ENCODE measurements at places on chromosomes 3 and 15. TPM values are rescaled to one million over a fixed set of nuclear protein-coding genes. Genes with fewer than 3 reads are reported as not detected.

The SRGAP3 gene
- 1.4 TPM for total RNA-seq

The TM6SF1 gene
- not detected for total RNA-seq

The IQCF5 gene
- total RNA-seq, result not detected

The CELF6 gene
- total RNA-seq, result 0.23 TPM

The PARP9 gene
- 5.5 TPM for total RNA-seq

The ACTC1 gene
- total RNA-seq, result 0.22 TPM

The MYO9A gene
- total RNA-seq, result 8.8 TPM

The IMPG2 gene
- total RNA-seq, result not detected

The DUOX2 gene
- 0.05 TPM for total RNA-seq

The SNX4 gene
- 20.8 TPM for total RNA-seq

The ANO10 gene
- total RNA-seq, result 19.4 TPM

The MUC20 gene
- total RNA-seq, result 0.42 TPM

The HGD gene
- total RNA-seq, result 22.1 TPM

The NAALADL2 gene
- total RNA-seq, result 0.28 TPM

The CLDN1 gene
- 15.3 TPM for total RNA-seq
